Body of pancreas (tissue), 4 donors: ENCODE measurements at places on chromosomes 11 and 22. TPM values are rescaled to one million over a fixed set of nuclear protein-coding genes. Genes with fewer than 3 reads are reported as not detected.

GRCh38 chr11:15158351-15159015 is 43.8 kb downstream of the INSC start:
- no peak for DNase-seq

DNA sequence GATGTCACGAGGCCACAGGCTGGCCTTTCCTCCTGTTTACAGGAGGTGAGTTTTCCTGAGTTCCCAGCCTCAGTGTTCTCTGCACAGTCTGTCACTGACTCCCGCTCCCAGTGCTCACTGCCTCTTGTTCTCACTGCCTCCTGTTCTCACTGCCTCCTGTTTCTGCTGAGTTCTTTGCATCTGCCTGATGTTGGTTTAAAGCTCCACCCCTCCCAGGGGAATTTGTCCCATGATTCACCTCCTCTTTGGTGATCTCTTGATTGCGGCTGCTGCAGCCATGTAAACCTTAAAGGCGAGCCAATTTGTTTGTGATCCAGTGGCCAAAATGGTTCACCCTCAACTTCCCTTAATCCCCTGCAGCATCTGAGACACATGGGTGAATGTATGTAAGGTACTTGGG is 6.0 kb upstream of the TUBA8 start:
- DNase-seq, result no peak

GRCh38 chr22:49148895-49149418 is 678.7 kb downstream of the BRD1 start:
- DNase-seq, result no peak

Gene FOLR2
- total RNA-seq, result 11.4 TPM
